ENCODE measurements at places on chromosomes 1 and 21. TPM values are rescaled to one million over a fixed set of nuclear protein-coding genes. Genes with fewer than 3 reads are reported as not detected.

Gene MEF2D
- total RNA-seq = 18.6 TPM

DNA sequence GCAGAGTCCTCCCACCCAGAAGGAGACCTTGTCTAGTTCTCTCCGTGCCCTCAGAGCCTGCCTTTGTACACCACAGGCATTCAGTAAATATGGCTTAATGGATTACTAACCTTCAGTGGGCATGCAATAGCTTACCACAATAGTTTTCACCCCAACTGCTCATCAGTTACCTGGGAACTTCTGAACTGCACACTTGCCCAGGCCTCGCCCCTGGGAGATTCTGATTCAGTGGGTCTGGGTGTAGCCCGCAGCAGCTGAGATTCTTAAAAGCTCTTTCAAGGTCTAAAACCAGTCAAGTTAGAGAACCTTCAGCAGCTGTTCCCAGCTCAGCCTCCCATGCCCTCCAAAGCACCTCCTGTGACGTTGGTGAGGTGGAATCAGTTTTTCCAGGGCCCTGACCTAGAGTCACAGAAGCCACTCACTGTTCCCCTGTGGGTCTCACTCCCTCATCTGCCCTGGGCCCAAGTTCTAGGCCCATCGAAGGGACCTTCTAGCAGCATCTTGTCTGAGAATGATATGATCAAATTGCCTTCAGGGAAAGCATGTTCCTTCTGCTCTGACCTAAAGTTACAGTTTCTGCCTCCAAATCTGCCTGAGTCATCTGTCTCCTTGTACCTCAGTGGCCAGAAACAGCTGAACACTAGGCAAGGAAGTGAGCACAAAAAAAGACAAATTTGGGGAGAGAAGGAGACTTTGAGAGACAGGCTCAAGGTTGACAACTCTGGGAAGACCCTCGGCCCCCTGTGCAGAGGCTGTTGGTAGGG, 10.8 kb downstream of the ASAP3 start:
- no peak for DNase-seq
- H3K4me1 ChIP-seq = 0 out of 2 replicates have a peak, but pooled peaks cover 5% of the 10 kb centered on the region
- H3K36me3 ChIP-seq = no peaks in the 10 kb centered on the region
- no peaks in the 10 kb centered on the region for H3K27me3 ChIP-seq

DNA sequence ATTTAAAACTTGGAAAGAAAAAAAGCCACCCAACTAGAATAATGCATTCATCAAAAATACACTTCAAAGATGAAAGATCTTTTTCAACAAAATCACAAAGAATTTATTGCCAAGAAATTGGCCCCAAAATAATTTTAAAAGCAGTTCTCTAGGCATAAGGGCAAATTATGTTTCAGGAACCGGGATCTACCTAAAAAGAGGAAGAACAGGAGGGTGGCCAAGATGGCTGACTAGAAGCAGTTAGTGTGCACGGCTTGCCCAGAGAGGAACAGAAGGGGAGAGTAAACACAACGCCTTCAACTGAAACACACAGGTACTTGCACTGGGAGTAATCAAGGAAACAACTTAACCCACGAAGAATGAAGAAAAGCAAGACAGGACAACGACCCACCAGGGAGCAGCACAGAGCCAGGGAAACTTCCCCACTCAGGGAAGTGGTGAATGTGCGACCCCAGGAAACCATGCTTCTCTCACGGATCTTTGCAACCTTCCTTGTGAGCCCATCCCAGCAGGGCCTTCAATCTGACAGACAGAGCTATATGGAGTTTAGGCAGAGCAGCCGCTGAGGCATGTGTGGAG, 46.1 kb downstream of the ACKR1 start:
- no peak overlapping the region for H3K27ac ChIP-seq
- no peak for DNase-seq
- no peaks in the 10 kb centered on the region for H3K27me3 ChIP-seq
- 0 out of 2 replicates have a peak, but pooled peaks cover 4% of the 10 kb centered on the region for H3K4me1 ChIP-seq

DNA sequence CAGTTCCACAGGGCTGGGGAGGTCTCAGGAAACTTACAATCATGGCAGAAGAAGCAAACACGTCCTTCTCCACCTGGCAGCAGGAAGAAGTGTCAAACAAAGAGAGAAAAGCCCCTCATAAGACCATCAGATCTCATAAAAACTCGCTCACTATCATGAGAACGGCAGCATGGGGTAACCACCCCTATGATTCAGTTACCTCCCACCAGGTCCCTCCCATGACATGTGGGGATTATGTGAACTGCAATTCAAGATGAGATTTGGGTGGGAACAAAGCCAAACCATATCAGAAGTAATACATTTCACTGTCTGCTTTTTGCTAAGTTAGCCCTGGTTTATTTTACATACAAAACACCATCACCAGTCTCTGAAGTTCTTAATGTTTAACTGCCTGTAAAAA, 68.5 kb downstream of the RBM11 start:
- no peaks in the 10 kb centered on the region for H3K36me3 ChIP-seq
- no peak overlapping the region for H3K27ac ChIP-seq
- no peak overlapping the region for H3K4me3 ChIP-seq
- no peaks in the 10 kb centered on the region for H3K27me3 ChIP-seq

- no peaks in the 10 kb centered on the region for H3K27me3 ChIP-seq
- no peak overlapping the region for H3K27ac ChIP-seq
- peaks cover 8% of the 10 kb centered on the region for H3K4me1 ChIP-seq
- no peak overlapping the region for H3K4me3 ChIP-seq
- no peak for DNase-seq
These were observed 4.4 kb downstream of the DENND4B start for GRCh38 chr1:153941826-153942725.

DNA sequence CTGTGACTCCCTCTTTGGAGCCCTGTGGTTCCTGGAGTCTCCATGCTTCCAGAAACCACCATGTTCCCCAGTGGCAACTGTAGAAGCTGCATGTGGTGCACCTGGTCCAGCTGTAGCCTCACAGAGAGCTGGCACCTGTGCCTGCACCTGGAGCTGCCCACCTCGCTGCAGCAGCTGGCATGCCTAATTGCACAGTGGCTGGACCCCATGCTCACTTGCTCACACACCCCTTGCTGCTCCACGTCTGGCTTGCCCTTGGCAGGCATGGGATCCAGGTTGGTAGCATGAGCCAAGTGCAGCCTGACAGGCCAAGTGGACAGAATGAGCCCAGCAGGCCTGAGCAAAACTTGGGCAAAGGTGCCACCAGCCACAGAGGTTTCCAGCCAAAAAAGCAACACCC, 680.1 kb downstream of the MATN1 start:
- no peak for DNase-seq
- no peaks in the 10 kb centered on the region for H3K36me3 ChIP-seq
- H3K4me3 ChIP-seq = no peak overlapping the region
- H3K27me3 ChIP-seq = no peaks in the 10 kb centered on the region
- H3K4me1 ChIP-seq = no peaks in the 10 kb centered on the region
- no peak overlapping the region for H3K27ac ChIP-seq

DNA sequence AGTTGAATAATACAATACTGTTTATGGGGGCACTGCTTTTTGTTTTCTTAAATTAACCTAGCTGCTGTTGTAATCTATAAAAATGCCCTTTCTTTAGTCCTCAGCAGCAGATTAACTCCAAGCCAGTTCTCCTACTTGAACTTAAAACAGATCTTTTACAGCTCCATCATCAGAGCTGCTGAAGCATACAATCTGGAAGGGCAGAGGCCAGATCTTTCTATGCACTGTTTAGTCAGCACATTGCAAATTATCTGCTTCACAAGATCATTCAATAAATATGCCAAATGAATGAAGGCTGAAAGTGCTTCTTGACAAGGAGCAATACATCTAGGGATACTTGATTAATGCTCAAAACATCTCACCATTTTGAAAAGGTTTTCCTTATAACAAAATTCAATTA, 115.8 kb downstream of the PLPPR5 start:
- H3K36me3 ChIP-seq = no peaks in the 10 kb centered on the region
- no peak overlapping the region for H3K4me3 ChIP-seq
- H3K27ac ChIP-seq = no peak overlapping the region
- no peak for DNase-seq

DNA sequence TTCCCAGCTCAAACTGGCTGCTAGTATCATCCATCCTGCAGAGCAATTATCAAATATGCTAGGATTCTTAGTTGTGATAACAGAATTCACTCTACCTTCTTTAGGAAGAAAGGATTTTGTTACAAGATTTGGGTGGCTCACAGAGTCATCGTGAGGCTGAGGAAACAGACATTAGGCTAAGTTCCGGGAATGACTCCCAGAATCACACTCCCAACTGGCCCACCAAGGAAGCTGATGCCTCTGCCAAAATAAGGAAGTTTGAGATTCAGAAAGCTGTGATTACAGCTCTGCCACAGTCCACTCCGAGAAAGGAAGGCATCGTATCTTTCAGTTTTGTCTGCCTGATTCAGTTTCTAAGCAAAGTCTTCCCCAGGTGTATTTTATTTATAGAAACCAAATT, 50.6 kb upstream of the LYPLAL1 start:
- no peak overlapping the region for H3K4me3 ChIP-seq
- no peaks in the 10 kb centered on the region for H3K27me3 ChIP-seq
- no peaks in the 10 kb centered on the region for H3K36me3 ChIP-seq
- no peaks in the 10 kb centered on the region for H3K4me1 ChIP-seq
- H3K27ac ChIP-seq = no peak overlapping the region

- no peak overlapping the region for H3K27ac ChIP-seq
- DNase-seq = no peak
- no peaks in the 10 kb centered on the region for H3K36me3 ChIP-seq
- no peaks in the 10 kb centered on the region for H3K27me3 ChIP-seq
- no peak overlapping the region for H3K4me3 ChIP-seq
These were observed 201.1 kb downstream of the DAB1 start for GRCh38 chr1:57222801-57223200.

GRCh38 chr1:54816951-54817350, 15.8 kb upstream of the TTC22 start:
- no peaks in the 10 kb centered on the region for H3K27me3 ChIP-seq
- no peaks in the 10 kb centered on the region for H3K36me3 ChIP-seq

Measured in Caco-2 (cell line).